ENCODE measurements at places on chromosomes 12 and 14.

GRCh38 chr12:75863533-75863932 lies 168.0 kb downstream of the PHLDA1 start:
- no peak for DNase-seq

GRCh38 chr12:38152816-38153736 lies 163.5 kb upstream of the ALG10B start:
- DNase-seq = no peak

DNA sequence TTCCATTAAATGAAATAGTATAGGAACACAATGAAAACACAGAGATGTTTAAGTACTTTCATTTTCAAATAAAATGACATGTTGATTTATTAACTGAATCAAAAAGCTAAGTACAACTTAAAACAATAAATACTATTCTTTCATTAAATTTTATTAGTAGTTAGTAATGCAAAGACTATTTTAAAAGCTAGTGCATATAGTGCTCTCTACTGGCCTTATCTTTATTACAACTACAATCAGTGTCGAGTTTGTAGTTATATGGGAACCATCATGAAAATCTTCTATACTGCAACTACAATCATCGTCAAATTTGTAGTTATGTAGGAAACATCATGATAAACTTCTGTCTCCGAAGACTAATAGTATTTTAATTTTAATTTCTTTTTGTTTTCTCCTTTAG lies 8.9 kb upstream of the LIN7A start:
- DNase-seq = no peak

GRCh38 chr12:67968321-67968720 lies 20.9 kb upstream of the IFNG-AS1 start:
- no peak for DNase-seq

DNA sequence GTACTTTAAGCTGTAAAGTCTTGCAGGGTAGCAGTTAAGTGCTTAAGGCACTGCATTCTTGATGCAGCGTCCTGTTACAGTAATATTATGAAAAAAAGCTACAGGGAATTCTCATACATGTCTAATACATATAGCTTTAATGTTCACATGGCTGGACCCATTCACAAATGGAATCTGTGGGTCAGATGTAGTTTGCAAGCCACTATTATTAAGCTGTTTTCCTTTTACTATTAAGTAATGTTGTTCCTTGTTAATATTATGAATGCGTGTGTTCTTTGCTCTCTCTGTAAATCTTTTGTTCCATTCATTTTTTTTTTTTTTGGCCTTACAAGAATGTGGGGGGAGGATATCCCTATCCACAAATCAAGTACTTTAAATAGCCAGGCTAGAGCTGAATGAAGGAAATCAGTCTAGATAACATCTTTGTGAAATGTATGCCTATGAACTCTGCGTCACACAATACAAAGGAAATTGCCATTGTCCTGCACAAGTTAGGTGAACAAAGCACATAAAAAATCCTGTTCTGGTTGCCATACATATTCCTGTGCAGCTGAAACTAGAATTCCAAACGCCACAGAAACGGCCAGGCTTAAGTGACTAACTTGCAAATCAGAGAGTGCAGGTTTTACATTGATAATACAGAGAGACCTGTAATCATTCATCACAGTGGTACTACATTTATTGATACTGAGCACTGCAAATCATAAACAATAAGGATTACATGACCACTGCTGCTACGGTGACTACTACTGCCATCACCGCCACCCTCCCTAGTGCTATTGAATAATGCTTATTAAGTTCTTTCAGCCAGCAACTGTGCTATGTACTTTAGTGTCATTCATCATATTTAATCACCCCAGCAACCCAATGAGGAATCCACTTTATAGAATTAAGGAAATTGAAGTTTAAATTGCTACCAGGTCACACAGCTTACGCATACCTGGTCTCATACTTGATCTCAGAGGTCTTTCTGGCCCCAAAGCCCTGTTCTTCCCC lies 111.9 kb downstream of the HMGA2 start:
- DNase-seq = no peak

- DNase-seq = no peak
These were observed 95.5 kb downstream of the TMX1 start for GRCh38 chr14:51335531-51335930.

DNA sequence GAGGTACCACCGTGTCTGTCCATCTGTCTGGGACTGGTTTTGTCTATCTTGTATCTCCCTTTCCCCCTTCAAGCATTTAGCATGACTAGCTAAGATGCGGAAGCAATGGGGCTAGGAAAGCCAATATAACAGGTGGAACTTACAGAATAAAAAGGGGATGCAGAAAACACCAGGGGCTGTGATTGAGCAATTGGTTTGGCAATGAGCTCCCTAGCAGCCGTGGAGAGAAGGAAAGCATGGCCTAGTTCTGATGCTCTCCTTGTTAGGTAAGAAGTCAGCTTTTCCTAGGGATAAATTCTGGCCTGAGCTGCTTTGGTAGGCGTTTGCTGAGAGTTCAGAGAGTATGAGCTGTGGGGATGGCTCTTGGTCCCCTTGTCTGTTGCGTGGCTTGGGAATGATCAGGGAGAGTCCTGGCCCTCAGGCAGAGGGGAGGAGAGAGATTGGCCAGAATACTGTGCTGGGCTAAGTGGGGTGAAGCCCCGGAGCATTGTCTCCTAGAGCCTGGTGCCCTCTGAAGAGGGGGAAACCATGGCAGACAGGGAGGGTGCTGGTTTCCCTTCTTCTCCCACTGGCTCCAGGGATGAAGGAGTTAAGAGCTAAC lies 7.1 kb downstream of the SETD1B start:
- DNase-seq = no peak

GRCh38 chr14:65910108-65910786 lies 497.7 kb downstream of the FUT8 start:
- no peak for DNase-seq

DNA sequence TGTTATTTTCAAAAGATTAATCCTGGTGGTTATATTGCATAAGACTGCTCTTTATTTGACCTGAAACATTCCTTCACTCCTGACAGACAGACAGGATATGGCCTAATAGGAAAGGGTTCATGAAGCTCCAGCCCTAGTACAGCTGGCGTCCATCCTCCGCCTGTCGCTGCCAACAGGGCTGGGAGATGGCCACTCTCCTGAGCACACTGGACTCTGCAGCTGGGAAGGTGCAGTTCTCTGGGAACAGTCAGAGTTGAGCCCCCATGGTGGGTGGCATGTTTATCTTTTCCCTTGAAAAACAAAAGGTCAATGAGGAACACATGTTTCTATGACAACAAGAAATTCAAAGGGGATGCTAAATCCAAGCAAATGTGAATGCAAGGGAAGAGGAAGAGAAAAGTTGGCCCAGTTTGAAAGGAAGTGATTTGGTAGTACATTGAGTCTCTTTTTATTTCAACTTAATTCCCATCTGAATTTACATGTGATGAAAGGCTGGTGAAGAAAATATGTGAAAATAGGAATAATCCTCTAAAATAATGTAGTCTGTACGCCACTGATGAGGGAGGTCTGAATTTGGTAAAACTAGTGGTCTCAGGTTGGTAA lies 89.9 kb upstream of the DCN start:
- no peak for DNase-seq

DNA sequence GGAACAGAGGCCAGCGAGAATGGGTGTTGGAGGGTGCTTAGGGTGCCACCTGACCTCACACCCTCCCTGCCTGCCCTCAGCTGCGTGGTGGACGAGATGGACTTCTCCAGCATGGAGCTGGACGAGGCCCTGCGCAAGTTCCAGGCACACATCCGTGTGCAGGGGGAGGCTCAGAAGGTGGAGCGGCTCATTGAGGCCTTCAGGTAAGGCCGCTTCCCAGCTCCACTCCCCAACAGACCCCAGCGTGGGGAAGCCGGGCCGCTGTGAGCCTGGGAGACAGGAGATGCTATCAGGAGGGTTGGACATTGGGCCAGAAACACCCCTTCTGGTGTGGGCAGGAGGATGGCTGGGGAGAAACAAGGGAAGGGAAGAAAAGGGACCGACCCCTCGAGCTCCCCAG lies 57.0 kb downstream of the SLC6A12 start:
- DNase-seq = no peak

GRCh38 chr12:113463746-113464451 lies 7.8 kb downstream of the LHX5 start:
- no peak for DNase-seq

DNA sequence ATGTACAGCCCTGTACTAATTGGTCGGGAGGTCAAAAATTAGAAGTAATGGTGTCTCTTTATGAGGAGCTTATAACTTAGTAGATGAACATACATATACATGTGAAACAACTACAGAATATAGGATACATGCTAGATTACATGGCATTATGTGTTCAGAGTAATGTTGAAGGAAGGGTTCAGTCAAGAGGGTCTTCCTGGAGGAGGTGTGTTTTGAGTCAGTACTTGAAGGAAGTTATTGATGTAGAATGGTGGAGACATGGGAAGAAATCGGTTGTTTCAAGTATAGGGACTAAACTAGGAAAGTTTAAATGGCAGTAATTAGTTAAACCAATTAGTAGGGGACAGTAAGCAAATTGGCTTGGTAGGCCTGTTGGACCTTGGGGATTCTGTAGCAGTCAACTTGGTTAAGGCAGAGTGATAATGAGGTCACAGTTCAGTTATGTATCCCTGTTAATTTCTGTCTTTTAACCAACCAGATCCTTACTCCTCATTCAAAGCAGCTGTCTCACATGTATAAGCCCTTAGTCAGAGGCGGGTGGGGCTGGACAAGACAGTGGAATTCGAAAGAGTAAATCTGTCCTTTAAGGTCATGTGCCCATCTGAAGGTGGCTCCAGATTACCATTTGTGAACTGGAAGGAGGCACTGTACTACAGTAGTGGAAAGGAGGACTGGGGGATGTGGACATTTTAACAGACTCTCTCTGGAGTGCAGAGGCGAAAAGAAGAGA lies 3.5 kb upstream of the ANKRD52 start:
- DNase-seq = no peak

- no peak for DNase-seq
These were observed 688 bp downstream of the C12orf71 start for GRCh38 chr12:27081668-27082111.

DNA sequence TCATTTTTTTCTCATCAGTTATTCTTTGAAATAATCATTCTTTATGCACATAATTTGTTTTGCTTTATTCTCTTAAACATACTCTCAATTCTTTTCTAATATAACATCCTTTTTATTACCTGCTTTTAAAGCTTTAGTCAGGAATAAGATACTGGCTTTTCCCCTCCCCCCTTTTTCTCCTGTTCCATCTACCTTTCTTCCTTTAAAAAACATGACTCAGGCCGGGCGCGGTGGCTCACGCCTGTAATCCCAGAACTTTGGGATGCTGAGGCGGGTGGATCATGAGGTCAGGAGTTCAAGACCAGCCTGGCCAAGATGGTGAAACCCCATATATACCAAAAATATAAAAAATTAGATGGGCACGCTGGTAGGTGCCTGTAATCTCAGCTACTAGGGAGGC lies 25.4 kb downstream of the HIF1A start:
- DNase-seq = no peak

DNA sequence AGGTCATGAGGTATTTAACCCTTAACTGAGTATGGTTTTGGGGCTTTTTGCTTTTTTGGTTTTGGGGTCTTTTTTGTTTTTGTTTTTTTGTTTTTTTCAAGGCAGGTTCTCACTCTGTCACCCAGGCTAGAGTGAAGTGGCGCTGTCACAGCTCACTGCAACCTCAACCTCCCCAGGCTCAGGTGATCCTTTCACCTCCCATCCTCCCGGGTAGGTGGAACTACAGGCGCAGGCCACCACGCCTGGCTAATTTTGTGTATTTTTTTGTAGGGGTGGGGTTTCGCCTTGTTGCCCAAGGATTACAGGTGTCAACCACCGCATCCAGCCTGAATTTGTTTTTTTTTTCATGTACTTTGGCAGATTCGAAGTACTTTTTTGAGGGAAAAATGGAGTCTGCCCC lies 19.9 kb downstream of the RAP1B start:
- DNase-seq = no peak

- no peak for DNase-seq
These were observed 86.6 kb downstream of the TMTC3 start for GRCh38 chr12:88228720-88229119.

DNA sequence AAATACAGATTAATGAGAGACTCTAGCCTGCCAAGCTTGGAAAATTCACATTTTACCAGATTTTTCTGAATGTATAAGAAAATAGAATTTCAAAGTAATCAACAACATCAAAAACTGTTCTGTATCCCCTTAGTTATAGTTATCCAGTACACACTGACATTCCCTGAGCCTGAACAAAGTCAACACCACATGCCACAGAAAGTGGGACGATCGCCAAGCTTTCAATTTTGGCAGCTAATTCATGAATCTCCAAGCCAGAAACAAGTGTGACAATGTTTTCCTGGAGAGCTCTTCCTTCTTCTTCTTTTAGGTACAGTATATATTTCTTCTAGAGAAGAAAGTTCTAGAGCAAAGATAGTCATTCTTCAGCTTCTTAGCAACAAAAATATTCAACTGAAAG lies 290.2 kb downstream of the PRKD1 start:
- no peak for DNase-seq

DNA sequence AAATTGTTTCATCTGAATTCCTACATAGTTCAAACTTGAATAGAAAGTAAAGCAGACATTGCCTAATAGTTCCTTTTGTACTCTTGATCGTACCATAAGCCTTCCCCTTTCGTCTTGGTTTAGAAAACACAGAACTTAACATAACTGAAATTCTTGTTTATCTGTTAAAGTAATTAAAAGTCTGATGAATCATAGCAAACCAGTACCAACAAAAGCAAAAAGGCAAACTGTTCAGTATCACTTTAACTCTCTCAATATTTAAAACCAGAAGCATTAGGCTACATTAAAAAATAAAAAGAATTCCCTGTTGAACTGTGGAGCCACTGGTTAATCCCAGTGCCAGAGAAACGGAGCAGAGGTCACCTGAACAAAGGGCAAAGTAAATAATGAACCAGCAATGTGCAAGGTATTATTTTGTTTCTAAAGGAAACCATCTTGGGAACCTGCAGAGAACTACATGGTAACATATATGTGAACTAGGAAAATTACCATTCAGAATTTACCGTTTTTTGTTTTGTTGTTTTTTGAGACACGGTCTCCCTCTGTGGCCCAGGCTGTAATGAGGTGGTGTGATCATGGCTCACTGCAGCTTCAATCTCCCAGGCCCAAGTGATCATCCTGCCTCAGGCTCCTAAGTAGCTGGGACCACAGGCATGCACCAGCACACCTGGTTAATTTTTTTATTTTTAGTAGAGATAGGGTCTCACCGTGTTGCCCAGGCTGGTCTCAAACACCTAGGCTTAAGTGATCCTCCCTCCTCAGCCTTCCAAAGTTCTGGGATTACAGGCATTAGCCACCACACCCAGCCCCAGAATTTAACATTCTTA lies 17.1 kb upstream of the HIGD1C start:
- DNase-seq = no peak

DNA sequence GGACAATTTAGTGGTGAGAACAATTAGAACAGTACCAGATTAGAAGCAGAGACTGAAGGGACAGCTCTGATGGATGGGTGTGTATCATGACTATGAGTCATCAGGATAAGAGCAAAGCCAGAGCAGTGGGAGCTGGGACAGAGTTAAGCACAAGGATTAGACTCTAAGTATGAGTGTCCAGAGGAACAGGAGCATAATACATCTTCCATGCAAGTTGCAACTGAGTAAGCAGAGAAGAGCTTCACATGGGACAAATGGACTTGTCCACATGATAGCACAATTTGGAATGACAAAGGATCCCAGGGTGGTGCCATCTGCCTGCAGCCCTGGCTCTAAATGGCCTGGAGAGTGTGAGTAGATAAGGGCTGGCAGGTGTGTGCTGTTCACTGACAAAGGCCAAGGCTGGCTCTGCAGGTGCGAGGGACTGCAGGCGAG lies 226.4 kb upstream of the CAND1 start:
- DNase-seq = no peak

- no peak for DNase-seq
These were observed 205.7 kb downstream of the ITPR2 start for GRCh38 chr12:26627335-26627734.

GRCh38 chr12:101969-102878 lies 35.7 kb downstream of the IQSEC3 start:
- peak; percentile 5 for DNase-seq

Measured in activated CD4-positive, alpha-beta T cell treated with anti-CD3 and anti-CD28 coated beads, Interleukin-10, Interleukin-2, amounts not matched to agents 100 ng/mL and 50 ng/mL, durations not matched to agents 16 hours and 8 hours (primary cell).